ENCODE measurements at places on chromosomes 2 and 18.

GRCh38 chr2:224038049-224038829 is 847 bp downstream of the SERPINE2 start:
- peak; percentile 53 for DNase-seq

DNA sequence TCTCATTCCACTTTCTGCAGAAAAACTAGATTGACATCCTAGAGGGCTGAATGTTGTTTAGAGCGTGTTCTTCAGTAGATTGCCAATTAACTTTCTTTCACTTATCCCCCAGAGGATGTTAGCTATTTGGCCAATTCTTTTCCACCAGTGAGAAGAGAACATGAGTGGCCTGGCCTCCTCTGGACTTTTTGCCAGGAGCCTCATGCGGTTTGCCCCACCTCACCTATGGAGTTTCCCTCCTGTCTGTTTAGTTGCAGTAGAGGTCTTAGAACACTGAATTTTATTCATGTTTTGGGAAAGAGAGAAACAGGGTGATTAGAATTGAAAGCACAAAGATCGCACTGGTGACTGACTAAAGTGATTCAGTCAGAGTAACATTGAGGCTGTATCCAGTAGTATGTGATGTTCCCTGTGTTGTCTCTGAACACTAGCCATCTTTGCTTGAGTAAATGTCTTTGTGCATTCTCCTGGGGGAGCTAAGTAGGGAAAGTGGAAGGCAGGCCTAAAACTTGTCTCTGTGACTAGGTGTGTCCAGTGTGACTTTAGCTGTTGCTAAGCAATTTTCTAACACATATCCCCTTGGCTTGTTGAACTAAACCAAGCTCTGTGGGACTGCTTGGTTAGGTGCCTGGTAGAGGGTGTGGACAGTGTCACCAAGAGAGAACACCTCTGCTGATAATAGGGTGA is 34.0 kb downstream of the UGP2 start:
- DNase-seq, result no peak

DNA sequence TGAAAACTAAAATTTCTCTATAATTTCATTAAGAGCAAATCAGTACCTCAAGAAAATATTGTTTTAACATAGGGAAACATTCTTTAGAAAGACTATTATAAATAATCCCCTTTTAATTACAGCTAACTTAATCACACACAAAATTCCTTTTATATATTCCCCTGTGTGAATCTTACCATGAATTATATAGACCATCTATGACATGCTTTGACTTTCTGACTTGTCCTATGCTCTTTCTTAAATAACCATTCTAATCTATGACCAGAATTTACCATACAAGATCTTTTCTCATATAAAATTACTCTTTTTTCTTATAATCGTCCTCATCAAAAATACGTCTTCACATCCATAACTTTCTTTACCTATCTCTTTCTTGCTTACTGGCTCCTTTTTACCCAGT is 824.2 kb upstream of the FAM98A start:
- DNase-seq, result no peak

- DNase-seq, result no peak
Measured at GRCh38 chr2:46653539-46653938, 174.2 kb downstream of the TMEM247 start.

GRCh38 chr2:170155022-170155722 is 22.8 kb upstream of the MYO3B start:
- DNase-seq, result no peak

Data from stimulated activated CD4-positive, alpha-beta T cell treated with anti-CD3 and anti-CD28 coated beads, Interleukin-4, amount 100 ng/mL, for 1 hour (primary cell).